Smooth muscle cell of the coronary artery (primary cell): ENCODE measurements at places on chromosomes 12 and 14. TPM values are rescaled to one million over a fixed set of nuclear protein-coding genes. Genes with fewer than 3 reads are reported as not detected.

The SOAT2 gene
- not detected in 2 replicates for total RNA-seq

The COL2A1 gene
- not detected in 2 replicates for total RNA-seq

The HOXC13 gene
- not detected in 2 replicates for total RNA-seq

The TMCC3 gene
- total RNA-seq = under 0.01 and 2.7 TPM in 2 replicates

The IRAK3 gene
- total RNA-seq = 2.4 and 8.7 TPM in 2 replicates

The GALNT8 gene
- total RNA-seq = under 0.01 TPM in 1 of 2 replicates, not detected in the other

The SLC25A47 gene
- not detected in 2 replicates for total RNA-seq

The LRP1 gene
- total RNA-seq = 245 and 1,121 TPM in 2 replicates
